ENCODE measurements at places on chromosomes 2 and 18.

- no peak for DNase-seq
- H3K4me3 ChIP-seq: no peak overlapping the region
- no peaks in the 10 kb centered on the region for H3K27me3 ChIP-seq
- no peaks in the 10 kb centered on the region for H3K4me1 ChIP-seq
- no peak overlapping the region for H3K27ac ChIP-seq
Measured at GRCh38 chr2:46775722-46776121, 139.9 kb downstream of the MCFD2 start.

GRCh38 chr18:24474406-24474805 lies 14.0 kb downstream of the HRH4 start:
- no peak overlapping the region for H3K4me3 ChIP-seq
- H3K27me3 ChIP-seq: no peaks in the 10 kb centered on the region
- H3K27ac ChIP-seq: no peak overlapping the region
- H3K36me3 ChIP-seq: no peaks in the 10 kb centered on the region

GRCh38 chr2:183162362-183162761 lies 38.1 kb downstream of the NUP35 start:
- no peaks in the 10 kb centered on the region for H3K4me1 ChIP-seq
- H3K27me3 ChIP-seq: no peaks in the 10 kb centered on the region
- DNase-seq: no peak
- H3K36me3 ChIP-seq: peaks cover 30% of the 10 kb centered on the region
- no peak overlapping the region for H3K27ac ChIP-seq

GRCh38 chr2:173349287-173349686 lies 5.4 kb upstream of the CDCA7 start:
- H3K4me3 ChIP-seq: no peak overlapping the region
- no peak for DNase-seq
- peaks cover 3% of the 10 kb centered on the region for H3K4me1 ChIP-seq
- no peak overlapping the region for H3K27ac ChIP-seq

DNA sequence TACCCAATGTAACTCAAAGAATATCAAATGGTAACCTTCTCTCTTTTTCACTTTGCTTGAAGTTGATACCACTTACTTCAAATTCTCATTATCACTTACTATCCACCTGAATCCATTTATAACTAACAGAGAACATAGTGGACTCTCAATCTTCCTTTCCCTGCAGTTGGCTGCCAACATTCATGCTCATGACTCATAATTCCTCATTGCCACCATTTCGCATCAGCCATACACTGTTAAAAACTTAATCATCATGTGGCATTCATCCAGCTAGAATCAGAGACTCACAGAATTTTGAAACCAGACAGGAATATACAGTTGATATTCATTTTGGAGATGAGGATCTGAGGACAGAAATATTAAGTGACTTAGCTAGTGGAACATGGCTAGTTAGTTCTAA lies 56.8 kb downstream of the SLC4A10 start:
- H3K4me3 ChIP-seq: no peak overlapping the region
- no peaks in the 10 kb centered on the region for H3K36me3 ChIP-seq
- no peaks in the 10 kb centered on the region for H3K4me1 ChIP-seq

- peak within 1 kb of the TSS; percentile 17 for H3K4me3 ChIP-seq
- no peak for DNase-seq
- no peaks in the 10 kb centered on the region for H3K4me1 ChIP-seq
- H3K27ac ChIP-seq: peak within 1 kb of the TSS; percentile 58
- H3K27me3 ChIP-seq: no peaks in the 10 kb centered on the region
Measured at GRCh38 chr2:231395188-231396057, at the start of gene B3GNT7. B3GNT7 (plus strand) TSS chr2:231395710; CDS start chr2:231395804, 94 bp downstream.

GRCh38 chr2:239693330-239693729 lies 292.5 kb upstream of the HDAC4 start:
- H3K36me3 ChIP-seq: no peaks in the 10 kb centered on the region
- H3K27me3 ChIP-seq: peaks cover 24% of the 10 kb centered on the region
- no peak for DNase-seq
- H3K4me3 ChIP-seq: no peak overlapping the region

GRCh38 chr2:54052825-54053718 lies 62.3 kb upstream of the ACYP2 start:
- H3K27ac ChIP-seq: peak overlapping the region; percentile 78
- no peaks in the 10 kb centered on the region for H3K27me3 ChIP-seq
- peaks cover 3% of the 10 kb centered on the region for H3K4me1 ChIP-seq
- no peak for DNase-seq

GRCh38 chr2:143431316-143431715 lies 302.1 kb downstream of the ARHGAP15 start:
- no peak overlapping the region for H3K27ac ChIP-seq
- peaks cover 6% of the 10 kb centered on the region for H3K4me1 ChIP-seq
- H3K27me3 ChIP-seq: no peaks in the 10 kb centered on the region
- H3K36me3 ChIP-seq: no peaks in the 10 kb centered on the region
- H3K4me3 ChIP-seq: no peak overlapping the region
- DNase-seq: no peak

DNA sequence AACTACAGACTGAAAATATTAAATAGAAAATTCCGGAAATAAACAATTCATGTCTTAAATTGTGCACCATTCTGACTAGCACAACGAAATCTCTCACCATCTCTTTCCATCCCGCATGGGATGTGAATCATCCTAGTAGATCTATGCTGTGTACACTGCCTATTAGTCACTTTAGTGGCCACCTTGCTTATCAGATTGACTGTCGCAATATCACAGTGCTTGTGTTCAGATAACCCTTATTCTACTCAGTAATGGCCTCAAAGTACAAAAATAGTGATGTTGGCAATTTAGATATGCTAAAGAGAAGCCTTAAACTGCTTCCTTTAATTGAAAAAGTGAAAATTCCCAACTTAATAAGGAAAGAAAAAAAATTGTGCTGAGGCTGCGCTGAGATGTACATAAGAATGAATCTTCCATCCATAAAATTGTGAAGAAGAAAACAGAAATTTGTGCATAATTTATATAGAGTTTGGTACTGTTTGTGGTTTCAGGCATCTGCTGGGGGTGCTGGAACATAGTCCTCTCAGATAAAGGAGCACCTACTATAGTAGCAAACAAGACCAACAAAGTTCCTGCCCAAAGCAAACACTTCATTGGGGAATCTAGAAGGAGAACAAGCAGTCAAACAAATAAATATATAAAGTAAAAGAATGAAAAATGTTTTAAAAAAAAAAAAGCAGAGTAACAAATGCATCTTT lies 12.0 kb downstream of the PSMD1 start:
- no peaks in the 10 kb centered on the region for H3K4me1 ChIP-seq
- peaks cover 55% of the 10 kb centered on the region for H3K36me3 ChIP-seq
- no peak overlapping the region for H3K27ac ChIP-seq

GRCh38 chr2:128625963-128626759 lies 307.5 kb upstream of the HS6ST1 start:
- no peaks in the 10 kb centered on the region for H3K27me3 ChIP-seq
- DNase-seq: no peak

DNA sequence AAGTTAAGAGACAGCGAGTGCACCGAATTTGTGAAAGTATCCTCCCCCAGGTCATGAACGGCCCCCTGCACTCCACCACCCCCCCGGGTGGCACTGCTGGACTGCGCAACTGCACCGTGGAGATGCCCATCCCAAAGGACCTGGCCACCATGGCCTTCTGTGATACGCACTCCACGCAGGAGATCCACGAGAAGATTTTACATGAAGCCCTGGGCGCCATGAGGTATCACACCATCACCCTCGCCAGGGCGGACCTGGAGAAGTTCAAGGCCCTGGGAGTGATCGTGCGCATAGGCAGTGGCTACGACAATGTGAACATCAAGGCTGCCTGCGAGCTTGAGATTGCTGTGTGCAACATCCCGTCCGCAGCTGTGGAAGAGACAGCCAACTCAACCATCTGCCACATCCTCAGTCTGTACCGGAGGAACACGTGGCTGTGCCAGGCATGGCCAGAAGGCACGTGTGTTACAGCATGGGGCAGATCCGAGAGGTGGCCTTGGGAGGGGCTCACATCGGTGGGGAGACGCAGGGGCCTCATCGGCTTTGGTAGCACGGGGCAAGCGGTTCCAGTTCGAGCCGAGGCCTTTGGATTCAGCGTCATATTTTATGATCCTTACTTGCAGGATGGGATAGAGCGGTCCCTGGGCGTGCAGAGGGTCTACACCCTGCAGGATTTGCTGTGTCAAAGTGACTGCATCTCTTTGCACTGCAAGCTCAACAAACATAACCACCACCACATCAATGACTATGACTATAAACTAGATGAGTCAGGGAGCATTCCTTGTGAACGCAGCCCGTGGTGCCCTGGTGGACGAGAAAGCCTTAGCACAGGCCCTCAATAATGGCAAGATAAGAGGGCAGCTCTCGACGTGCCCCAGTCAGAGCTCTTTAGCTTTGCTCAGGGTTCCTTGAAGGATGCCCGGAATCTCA lies 290.8 kb upstream of the MC4R start:
- H3K27ac ChIP-seq: no peak overlapping the region
- no peak for DNase-seq
- H3K4me3 ChIP-seq: no peak overlapping the region

Data from T-cell (primary cell).